ENCODE measurements at places on chromosomes 6 and 20. TPM values are rescaled to one million over a fixed set of nuclear protein-coding genes. Genes with fewer than 3 reads are reported as not detected.

The RGS19 gene
- 7.5 TPM for polyA plus RNA-seq

- DNase-seq: no peak
These were observed 296.8 kb downstream of the CLIC5 start for GRCh38 chr6:45718871-45719270.

The PPIL6 gene
- polyA plus RNA-seq: 0.83 TPM

The RNF217 gene
- 24.6 TPM for polyA plus RNA-seq

GRCh38 chr6:167151648-167152047, 6.1 kb downstream of the GPR31 start:
- no peak for DNase-seq

DNA sequence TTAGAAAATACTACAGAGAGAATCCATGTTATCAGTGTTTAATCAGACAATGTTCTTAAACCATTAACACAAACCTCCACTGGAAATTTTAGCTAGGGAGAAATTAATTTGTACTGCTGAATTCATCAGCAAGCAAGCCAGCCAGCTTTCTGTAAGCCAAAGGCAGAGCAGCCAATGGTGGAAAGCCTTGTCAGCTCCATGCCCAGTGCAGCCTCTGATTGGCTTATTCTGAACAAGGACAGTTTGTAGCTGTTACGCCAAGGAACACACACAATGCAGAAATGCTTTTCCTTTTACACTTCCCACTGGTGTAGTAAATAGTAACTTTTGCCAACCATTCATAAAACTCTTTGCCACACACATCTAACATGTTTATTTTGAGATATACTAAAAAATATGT, 265.0 kb downstream of the TENT5A start:
- no peak for DNase-seq

- DNase-seq: no peak
These were observed 1.5 kb downstream of the SYNDIG1 start for GRCh38 chr20:24470746-24471582.

DNA sequence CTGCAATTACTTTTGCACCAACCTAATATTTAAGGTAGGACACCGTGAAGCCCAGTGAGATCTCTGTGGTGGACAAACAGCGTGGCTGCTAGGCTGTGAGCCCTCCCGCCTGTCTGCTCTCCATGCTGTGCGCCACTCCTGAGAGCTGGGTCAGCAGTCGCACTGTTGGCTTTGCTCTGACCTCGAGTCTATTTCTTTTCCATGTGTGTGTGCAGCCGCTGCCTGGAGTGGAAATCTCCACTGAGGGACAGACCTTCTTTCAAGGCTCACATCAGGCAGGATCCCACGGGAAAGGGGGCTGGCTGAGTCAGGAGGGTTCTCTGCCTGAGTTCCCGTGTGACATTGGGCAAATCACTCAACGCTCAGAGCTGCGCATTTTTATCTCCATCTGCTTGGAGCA, 27.1 kb downstream of the RIPOR3 start:
- no peak for DNase-seq

DNA sequence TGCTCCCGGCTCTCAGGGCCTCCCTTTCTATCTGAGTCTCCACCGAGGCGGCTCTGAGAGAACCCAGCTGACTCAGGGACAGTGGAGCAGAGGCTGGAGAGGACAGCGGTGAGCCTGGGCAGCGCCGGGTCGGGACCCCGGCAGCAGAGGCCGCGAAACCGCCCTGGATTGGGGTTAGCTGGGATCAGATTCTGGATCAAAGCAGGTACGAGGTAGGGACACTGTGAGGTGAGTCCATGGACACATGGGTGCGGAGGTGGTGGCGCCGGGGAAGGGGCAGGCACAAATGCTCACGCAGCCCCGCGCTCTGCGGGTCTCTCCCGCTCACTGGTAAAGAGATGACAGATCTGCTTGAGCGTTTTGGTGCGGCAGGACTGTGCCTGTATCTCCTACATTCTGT, 146.4 kb upstream of the GGTLC1 start:
- no peak for DNase-seq

The FERMT1 gene
- polyA plus RNA-seq: 2.8 TPM

GRCh38 chr20:2005359-2005758, 11.5 kb upstream of the PDYN start:
- DNase-seq: no peak

DNA sequence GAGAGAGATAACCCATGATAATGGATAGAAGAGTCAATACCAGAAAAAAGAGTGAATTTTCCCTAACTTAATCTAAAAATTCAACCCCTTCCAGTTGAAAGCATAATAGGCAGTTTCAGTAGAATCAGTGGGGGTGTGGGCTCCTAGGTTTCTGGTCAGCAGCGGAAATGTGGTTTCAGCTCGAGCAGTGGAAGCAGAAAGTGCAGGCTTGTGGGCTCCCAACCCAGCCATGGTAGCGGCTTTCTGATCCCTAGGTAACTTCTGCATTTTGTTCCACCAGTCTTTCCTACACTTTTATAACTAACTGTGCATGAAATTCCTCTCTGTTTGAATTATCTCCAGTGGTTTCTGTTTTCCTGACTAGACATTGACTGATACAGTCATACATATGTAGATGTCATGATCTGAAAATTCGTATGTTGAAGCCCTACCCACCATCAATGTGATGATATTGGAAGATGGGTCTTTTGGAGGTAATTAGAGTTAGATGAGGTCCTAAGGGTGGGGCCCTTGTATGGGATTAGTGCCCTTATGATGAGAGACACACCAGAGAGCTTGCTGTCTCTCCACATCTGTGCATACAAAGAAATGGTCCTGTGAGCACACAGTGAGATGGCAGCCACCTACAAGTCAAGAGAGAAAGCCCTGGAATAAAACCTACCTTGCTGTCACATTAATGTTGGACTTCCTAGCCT, 6.5 kb upstream of the DDO start:
- no peak for DNase-seq

- DNase-seq: no peak
These were observed 151.2 kb upstream of the DST start for GRCh38 chr6:56793938-56794337.

The IL17F gene
- not detected for polyA plus RNA-seq

The CST3 gene
- polyA plus RNA-seq: 166 TPM

- DNase-seq: no peak
These were observed 149.5 kb upstream of the SASH1 start for GRCh38 chr6:148193063-148193680.

GRCh38 chr6:75495011-75495410, 1.4 kb upstream of the FILIP1 start:
- DNase-seq: no peak

DNA sequence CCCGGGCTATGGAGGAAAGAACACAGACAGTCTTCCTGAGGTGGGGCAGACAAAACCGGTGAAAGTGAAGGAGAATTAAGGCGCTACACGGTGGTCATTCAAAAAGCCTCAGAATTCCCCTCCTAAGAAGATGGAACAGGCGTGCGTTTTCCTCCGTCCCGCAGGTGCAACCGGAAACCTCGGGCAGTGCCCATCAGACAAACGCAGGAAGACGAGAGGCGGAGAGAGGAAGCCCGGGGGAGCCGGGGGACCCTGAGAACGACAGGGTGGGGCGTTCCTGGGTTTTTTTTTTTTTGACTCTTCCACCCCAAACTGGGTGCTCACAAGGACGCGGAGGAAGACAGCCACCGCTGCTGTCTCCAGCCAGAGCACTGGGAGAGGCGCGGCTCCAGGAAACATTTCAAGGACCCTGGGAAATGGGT, 25.4 kb downstream of the TTLL2 start:
- no peak for DNase-seq
